Neural cell (in vitro differentiated cells): ENCODE measurements at places on chromosomes 4 and X. TPM values are rescaled to one million over a fixed set of nuclear protein-coding genes. Genes with fewer than 3 reads are reported as not detected.

The RAB40AL gene
- polyA plus RNA-seq = 0.35 TPM in 1 of 2 replicates, not detected in the other

The CCDC120 gene
- polyA plus RNA-seq = 2.8 and 3.1 TPM in 2 replicates

The BTC gene
- polyA plus RNA-seq = not detected in 2 replicates

The METAP1 gene
- 24.5 and 26.4 TPM in 2 replicates for polyA plus RNA-seq

The TMEM164 gene
- polyA plus RNA-seq = 12.5 and 52.8 TPM in 2 replicates

The KLKB1 gene
- polyA plus RNA-seq = not detected in 2 replicates

The BMP3 gene
- 1.5 and 2.7 TPM in 2 replicates for polyA plus RNA-seq

The CENPI gene
- 1.7 and 1.8 TPM in 2 replicates for polyA plus RNA-seq

The RHOXF2B gene
- not detected in 2 replicates for polyA plus RNA-seq

The ERAS gene
- 3.2 and 3.6 TPM in 2 replicates for polyA plus RNA-seq

The UGT2B17 gene
- not detected in 2 replicates for polyA plus RNA-seq

The CLIC2 gene
- 2.9 and 5.8 TPM in 2 replicates for polyA plus RNA-seq

The DUSP21 gene
- not detected in 2 replicates for polyA plus RNA-seq

The C4orf36 gene
- 1.5 and 2.0 TPM in 2 replicates for polyA plus RNA-seq

The GJB1 gene
- 0.18 TPM in 1 of 2 replicates, not detected in the other for polyA plus RNA-seq

The CXCL5 gene
- polyA plus RNA-seq = not detected in 2 replicates

The FGA gene
- polyA plus RNA-seq = not detected in 2 replicates

The AFP gene
- 0.14 TPM in 1 of 2 replicates, not detected in the other for polyA plus RNA-seq

The RTL9 gene
- polyA plus RNA-seq = 0.56 and 0.58 TPM in 2 replicates

The VBP1 gene
- polyA plus RNA-seq = 321 and 369 TPM in 2 replicates

The SPARCL1 gene
- polyA plus RNA-seq = 0.89 TPM in 1 of 2 replicates, not detected in the other

The TMEM35A gene
- polyA plus RNA-seq = 244 and 252 TPM in 2 replicates

The PABPC4L gene
- polyA plus RNA-seq = not detected in 2 replicates

The CCNA2 gene
- 7.5 and 8.6 TPM in 2 replicates for polyA plus RNA-seq

The NALF2 gene
- 5.4 and 6.9 TPM in 2 replicates for polyA plus RNA-seq

The MED14 gene
- polyA plus RNA-seq = 15.0 and 22.4 TPM in 2 replicates

The TTC29 gene
- polyA plus RNA-seq = not detected in 2 replicates

The SUPT20HL1 gene
- not detected in 2 replicates for polyA plus RNA-seq

The CYTL1 gene
- polyA plus RNA-seq = not detected in 2 replicates

The IRF2 gene
- polyA plus RNA-seq = 1.4 and 5.7 TPM in 2 replicates

The ZMAT1 gene
- 33.9 and 39.1 TPM in 2 replicates for polyA plus RNA-seq

The PDCL2 gene
- not detected in 2 replicates for polyA plus RNA-seq

The NAP1L2 gene
- polyA plus RNA-seq = 54.4 and 62.9 TPM in 2 replicates

The SOWAHB gene
- polyA plus RNA-seq = not detected in 2 replicates

The MEPE gene
- polyA plus RNA-seq = not detected in 2 replicates

The CYLC1 gene
- polyA plus RNA-seq = not detected in 2 replicates

The ZFX gene
- polyA plus RNA-seq = 12.5 and 14.4 TPM in 2 replicates

The CFI gene
- not detected in 2 replicates for polyA plus RNA-seq

The ZNF141 gene
- polyA plus RNA-seq = 19.0 and 29.4 TPM in 2 replicates

The CENPVL1 gene
- polyA plus RNA-seq = 3.2 and 5.6 TPM in 2 replicates

The SLIT2 gene
- polyA plus RNA-seq = 26.4 and 29.0 TPM in 2 replicates

The RAB33B gene
- 8.6 and 10.7 TPM in 2 replicates for polyA plus RNA-seq

The FGF5 gene
- 0.26 and 0.28 TPM in 2 replicates for polyA plus RNA-seq

The DCX gene
- polyA plus RNA-seq = 180 and 206 TPM in 2 replicates

The KCTD8 gene
- polyA plus RNA-seq = 0.71 and 1.2 TPM in 2 replicates

The FRMD7 gene
- polyA plus RNA-seq = 0.54 and 1.2 TPM in 2 replicates

The TRO gene
- polyA plus RNA-seq = 361 and 487 TPM in 2 replicates

The DOCK11 gene
- polyA plus RNA-seq = 29.7 and 37.2 TPM in 2 replicates

The MAP7D2 gene
- 3.5 and 6.4 TPM in 2 replicates for polyA plus RNA-seq

The PCDH18 gene
- 0.09 and 0.80 TPM in 2 replicates for polyA plus RNA-seq

The SASH3 gene
- polyA plus RNA-seq = not detected in 2 replicates

The CXorf38 gene
- polyA plus RNA-seq = 8.9 and 10.3 TPM in 2 replicates

The GBA3 gene
- polyA plus RNA-seq = not detected in 2 replicates

The SHOX gene
- polyA plus RNA-seq = not detected in 2 replicates

The KIT gene
- polyA plus RNA-seq = 0.95 and 1.1 TPM in 2 replicates
